ENCODE measurements at places on chromosomes 12 and 14.

- no peak for DNase-seq
These were observed 62.5 kb downstream of the ZFP36L1 start for GRCh38 chr14:68730348-68730747.

DNA sequence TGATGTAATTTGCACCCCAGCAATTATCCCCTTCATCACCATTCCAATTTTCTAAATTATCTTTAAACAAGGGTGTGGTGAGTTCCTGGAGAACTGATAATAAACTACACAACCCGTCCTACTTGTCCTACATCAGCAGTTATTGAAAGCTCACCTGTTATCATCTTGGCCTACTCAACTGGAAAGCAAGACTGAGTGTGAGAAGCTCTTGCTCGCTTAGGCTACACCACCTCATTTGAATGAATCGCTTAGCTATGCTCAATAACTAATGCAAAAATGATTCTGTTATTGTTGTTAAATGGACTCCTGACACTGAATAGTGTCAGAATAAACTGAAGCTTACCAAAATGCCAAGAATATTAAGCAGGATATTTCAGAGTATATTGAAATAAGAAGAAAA, 115.4 kb upstream of the BTG1 start:
- no peak for DNase-seq

- DNase-seq = no peak
These were observed 345 bp downstream of the ASPG start for GRCh38 chr14:104085889-104086201.

- no peak for DNase-seq
These were observed 217.5 kb downstream of the DPY19L2 start for GRCh38 chr12:63450816-63451215.

All from effector memory CD8-positive, alpha-beta T cell (primary cell).